Cardiac muscle cell (in vitro differentiated cells and primary cell): ENCODE measurements at places on chromosomes 12 and 14.
A peak's percentile ranks its signal among the peaks of the same experiment; 100 is the strongest.

- DNase-seq: no peak
These were observed 10.6 kb upstream of the TNFAIP2 start for GRCh38 chr14:103112400-103113243.

- no peak for DNase-seq
These were observed 36.7 kb upstream of the TMCC3 start for GRCh38 chr12:94686834-94687628.

DNA sequence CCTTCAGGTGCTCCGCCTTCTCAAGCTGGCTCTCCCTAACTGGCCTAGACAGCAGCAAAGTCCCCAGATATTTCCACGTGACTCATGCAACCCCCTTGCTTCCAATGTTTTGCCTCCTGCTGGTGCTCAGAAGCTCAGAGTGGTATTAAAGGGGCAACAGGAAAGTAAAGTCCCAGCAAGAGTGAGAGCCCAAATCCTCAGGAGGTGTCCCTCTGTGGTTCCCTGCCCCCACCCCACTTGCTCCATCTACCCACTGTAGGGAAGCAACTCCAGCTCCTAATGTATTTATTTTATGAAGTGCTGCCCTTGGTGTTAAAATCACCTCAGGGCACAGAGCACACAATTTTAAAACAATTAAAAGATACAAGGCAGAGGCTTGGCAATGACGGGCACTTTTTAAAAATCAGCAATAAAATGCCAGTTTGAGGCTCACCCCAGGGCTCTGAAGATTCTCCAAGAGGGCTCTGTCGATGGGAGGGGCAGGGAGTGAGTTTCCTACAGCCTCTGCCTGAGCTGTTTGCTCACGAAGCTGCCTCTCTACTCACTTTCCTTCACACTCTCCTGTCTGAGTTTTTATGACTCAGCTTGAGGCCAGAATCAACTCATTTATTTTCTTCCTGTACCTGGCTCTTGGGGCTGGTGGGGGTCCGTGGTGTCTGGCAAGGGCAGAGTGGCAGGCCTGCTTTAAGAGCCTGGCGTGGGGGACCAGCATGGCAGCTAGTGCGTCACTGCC lies 81.9 kb upstream of the MAX start:
- DNase-seq: no peak

DNA sequence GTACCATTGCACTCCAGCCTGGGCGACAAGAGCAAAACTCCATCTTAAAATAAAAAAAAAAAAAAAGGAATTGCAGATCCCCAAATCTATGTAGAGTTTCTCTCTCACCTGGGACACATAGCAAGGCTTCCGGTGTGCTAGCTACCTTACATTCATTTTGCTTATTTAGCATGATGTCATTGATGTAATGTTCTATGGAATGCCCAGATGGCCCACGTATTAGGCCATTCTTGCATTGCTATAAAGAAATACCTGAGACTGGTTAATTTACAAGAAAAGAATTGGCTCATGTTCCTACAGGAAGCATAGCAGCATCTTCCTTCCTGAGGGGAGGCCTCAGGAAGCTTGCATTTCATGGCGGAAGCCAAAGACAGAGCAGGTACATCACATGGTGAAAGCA lies 36.9 kb upstream of the A2ML1 start:
- no peak for DNase-seq

GRCh38 chr12:66129934-66130266 lies 650 bp downstream of the LLPH start:
- DNase-seq: no peak

- no peak for DNase-seq
These were observed at the start of gene RIPK3 for GRCh38 chr14:24339284-24340151. TSS of gene RIPK3 (minus strand) at chr14:24339991. CDS start at chr14:24339826, 165 bp downstream.

DNA sequence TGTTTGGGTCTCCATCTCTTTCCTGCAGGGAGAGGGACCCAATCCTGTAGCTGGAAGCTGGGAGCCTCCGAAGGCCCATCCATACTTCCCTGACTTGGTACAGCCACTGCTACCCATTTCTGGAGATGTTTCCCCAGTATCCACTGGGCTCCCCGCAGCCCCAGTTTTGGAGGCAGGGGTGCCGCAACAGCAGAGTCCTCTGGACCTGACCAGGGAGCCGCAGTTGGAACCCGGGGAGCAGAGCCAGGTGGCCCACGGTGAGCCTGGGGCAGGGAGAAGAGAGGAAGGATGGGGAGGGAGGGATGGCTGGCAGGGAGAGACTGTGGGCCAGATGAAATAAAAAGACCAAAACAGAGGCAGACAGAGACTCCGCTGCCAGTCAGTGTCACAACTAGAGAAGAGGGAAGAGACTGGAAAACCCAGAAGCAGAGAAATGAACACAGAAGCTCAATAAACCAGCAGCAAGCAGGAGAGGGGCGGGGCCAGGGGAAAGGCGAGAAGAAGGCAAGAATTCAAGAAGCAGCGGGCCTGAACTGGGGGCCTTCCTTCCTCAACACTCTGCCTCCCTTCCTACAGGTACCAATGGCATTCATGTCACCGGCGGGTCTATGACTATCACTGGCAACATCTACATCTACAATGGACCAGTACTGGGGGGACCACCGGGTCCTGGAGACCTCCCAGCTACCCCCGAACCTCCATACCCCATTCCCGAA lies 6.3 kb downstream of the LTBR start:
- no peak for DNase-seq

GRCh38 chr14:23694085-23694948 lies 58.2 kb downstream of the DHRS2 start:
- peak; percentile 74 for DNase-seq

DNA sequence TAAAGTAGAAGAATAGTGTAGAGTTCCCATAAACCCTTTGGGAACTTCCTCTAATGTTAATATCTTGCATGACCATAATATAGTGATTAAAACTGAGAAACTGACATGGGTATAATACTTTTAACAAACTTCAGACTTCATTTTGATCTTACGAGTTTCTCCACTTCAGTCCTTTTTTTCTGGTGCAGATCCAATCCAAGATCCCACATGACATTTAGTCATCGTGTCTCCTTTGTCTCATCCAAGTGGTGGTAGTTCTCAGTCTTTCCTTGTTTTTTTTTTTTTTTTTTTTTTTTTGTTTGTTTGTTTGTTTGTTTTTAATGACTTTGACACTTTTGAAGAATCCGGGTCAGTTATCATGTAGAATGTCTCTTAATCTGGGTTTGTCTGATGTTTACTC lies 179.2 kb downstream of the CACNA1C start:
- no peak for DNase-seq

- DNase-seq: peak; percentile 12
These were observed 682 bp upstream of the TRIP11 start for GRCh38 chr14:92040431-92041051.

DNA sequence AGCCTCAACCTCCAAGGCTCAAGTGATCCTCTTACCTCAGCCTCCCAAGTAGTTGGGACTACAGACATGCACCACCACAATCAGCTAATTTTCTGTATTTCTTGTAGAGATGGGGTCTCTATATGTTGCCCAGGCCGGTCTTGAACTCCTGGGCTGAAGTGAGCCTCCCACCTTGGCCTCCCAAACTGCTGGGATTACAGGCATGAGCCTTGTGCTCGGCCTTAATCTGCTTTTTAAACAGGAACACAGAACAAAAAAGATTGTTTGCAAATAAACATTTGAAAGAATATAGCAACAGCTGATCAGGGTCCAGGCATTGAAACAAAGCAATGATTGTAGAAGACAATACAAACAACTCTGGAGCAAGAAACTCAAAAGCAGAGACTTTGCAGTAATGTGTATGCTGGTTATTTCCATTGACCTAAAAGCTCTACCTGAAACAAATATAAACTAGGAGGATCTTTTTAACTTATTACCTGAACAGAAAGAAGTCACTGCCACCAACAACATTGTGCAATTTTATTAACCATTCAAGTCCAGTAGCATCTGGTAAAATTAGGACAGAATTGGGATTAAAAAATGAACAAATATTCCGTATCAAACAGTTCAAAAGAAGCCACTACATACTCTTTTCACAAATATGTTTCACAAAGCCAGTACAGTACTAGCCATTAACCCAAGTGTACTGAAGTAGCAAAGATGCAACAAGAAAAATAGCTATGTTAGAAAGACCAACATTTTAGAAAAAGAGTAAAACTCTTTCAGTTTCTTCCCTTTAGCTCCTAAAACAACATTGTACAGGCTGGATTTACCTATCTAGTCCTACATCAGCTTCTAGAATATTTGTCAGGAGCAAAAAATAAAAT lies 14.2 kb downstream of the AMN1 start:
- DNase-seq: no peak

- no peak for DNase-seq
These were observed 153.2 kb downstream of the RASSF9 start for GRCh38 chr12:85683051-85683450.

GRCh38 chr12:104498211-104498801 lies 41.6 kb downstream of the CHST11 start:
- DNase-seq: no peak

DNA sequence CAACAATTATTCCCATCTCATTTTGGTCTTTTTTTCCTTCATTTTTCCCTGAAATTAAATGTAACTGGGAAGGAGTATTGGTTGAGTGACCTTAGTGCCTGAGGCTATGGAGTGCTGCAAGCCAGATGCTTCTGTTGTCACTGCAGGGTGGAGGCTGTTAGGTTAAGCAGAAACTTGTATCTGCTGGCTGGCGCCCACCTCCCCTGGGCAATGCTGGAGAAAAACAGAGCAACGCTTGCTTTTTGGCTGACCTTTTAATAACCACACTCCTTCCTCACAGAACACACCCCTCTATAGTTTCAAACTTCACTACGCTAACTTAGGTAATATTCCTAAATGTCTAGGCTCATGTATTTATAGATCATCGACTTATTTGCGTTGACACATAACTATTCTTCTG lies 583.5 kb upstream of the NOVA1 start:
- no peak for DNase-seq

GRCh38 chr12:4118017-4118510 lies 155.5 kb upstream of the CCND2 start:
- DNase-seq: peak; percentile 65

DNA sequence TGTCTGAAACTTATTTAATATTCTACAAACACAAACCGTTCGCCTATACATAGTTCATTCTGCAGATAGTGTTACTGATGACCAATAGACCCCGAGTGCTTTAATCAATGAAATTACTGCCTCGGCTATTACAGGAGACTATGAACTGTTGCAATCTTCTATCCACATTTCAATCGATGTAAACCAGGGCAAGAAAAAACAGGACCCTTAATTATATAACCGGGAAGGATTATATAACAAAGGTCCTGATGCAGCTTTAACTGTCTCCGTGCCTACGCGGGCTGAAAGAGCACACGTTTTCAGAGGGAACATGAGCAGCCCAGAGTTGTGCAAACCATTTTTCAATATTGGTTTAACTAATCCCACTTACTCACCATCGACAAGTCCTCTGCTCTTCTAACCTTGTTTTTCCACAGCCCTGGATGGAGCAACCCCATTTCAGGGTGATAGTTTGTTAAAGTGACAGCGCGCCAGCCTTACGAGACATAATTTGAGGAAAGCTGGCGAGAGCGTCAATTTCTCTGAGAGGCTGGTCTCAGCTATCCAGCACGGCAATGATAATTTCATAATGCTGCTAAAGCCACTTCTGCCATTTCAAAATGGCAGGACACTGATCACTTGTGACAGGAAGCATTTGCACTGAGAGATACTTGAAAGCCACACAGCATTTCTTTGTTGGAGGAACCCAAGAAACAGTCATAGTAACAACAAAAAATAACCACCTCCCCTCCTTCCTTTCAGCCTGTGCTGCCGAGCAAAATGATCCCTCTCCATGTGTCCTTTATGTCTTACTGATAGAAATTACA lies 184.6 kb downstream of the FOXN3 start:
- no peak for DNase-seq

- DNase-seq: no peak
These were observed 29.3 kb downstream of the HMGA2 start for GRCh38 chr12:65853489-65854157.

- no peak for DNase-seq
These were observed 27.8 kb upstream of the AEBP2 start for GRCh38 chr12:19411234-19412204.

DNA sequence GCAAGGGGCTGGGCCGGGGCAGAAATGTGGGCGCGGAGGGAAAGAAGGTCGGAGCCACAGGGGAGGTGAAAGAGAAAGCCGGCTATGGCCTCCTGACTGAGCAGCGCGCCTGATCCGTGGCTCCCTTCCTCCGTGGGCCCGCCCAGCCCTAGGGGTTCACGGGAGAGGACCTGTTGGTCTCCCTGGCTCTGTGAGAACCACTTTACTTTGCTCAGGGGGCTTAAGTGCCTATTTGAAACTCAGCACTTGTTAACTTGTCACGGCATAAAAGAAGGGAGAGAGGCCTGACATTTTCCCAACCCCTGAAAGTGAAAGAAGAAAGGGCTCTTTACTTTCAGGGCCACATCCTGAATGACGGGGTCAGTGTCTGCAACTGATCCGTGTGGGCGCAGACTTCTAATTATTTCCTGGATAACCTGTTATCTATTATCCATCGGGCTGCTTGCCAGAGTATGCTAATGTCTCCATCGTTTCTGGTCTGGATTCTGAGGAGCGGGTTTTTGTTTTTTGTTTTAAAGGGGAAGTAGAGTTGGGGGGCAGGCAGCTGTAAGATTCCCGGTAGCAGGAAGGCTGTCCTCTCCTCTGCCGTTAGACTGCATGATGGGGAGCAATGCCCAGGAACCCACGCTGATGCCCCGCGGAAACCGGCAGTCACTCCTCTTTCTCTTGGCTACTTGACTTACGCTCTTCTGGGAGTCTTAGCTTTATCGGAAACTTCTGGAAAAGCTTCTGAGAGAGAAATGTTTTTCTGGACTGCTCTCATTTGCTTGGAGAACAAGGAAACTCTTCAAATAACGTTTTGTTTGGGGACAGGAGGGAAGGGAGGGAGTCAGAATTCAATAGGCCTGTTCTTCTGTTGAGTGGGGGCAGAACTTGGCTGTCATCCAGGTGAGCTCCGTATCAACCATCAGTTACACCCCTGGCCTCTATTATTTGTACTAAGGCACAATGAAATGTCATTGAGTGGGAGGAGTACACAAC lies 127.7 kb upstream of the MAX start:
- DNase-seq: peak; percentile 82

DNA sequence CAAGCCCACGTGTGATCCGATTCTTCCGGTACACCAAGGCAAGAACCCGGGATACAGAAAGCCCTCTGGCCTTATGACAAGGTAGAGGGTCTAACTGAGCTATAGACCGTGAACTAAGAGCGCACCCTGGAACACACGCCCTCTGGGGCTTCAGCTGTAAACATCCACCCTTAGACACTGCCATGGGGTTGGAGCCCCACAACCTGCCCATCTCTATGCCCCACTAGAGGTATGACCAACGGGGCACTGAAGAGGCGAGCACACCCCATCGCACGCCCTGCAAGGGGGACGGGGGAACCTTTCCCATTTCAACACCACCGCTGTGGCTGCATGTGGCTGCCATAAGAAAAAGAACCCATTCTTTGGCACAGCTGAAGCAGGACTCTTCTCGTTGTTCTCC lies 1206.0 kb upstream of the TMEM132C start:
- no peak for DNase-seq

- no peak for DNase-seq
These were observed 37.3 kb upstream of the DCN start for GRCh38 chr12:91219919-91220318.
